ENCODE measurements at places on chromosomes 3 and 15.

DNA sequence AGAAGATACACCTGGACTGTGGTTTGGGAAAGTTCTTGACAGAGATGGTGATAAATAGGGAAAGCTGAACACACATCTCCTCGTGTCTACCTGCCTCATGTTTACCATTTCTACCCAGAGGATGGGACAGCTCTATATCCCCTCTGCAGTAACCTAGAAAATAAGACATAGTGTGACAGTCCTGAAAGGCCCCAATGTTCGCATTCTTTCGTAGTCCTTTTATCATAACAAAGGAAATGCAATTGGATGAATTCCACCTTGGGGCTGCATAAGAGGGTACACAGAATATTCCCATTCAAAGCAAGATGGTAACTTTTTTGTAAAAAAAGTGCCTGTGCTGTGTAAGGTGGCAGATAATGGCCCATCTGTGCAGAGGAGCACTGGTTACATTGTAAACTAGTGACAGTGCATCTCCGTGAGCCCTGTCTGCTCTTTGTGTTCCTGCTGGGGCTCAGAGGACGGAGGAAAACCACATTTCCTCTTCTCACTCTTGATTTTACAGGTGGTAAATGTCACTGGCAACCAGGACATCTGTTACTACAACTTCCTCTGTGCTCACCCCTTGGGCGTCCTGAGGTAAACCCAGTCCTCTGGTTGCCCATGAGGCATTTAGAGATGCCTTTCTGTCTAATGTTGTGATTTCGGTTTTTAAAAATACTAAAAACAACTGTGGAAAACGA is 74.3 kb downstream of the SIDT1 start:
- no peak for DNase-seq

DNA sequence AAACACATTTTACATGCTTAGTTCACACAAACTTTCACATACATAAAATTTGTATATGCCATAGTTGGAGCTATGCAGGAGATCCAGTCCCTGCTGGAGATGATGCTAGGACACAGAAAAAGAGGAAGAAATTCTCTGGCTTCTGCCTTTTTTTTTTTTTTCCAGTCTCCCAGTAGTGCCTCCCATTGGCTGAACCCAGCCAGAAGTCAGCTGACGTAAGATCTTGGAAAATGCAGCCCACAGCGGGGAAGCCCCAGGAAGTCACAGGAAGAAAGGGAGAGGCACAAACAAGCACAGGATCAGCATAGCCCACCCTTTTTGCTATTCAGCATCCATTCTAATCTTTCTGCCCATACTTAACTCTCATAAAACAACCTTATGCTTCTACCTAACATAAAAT is 38.5 kb downstream of the SCN11A start:
- DNase-seq: no peak

DNA sequence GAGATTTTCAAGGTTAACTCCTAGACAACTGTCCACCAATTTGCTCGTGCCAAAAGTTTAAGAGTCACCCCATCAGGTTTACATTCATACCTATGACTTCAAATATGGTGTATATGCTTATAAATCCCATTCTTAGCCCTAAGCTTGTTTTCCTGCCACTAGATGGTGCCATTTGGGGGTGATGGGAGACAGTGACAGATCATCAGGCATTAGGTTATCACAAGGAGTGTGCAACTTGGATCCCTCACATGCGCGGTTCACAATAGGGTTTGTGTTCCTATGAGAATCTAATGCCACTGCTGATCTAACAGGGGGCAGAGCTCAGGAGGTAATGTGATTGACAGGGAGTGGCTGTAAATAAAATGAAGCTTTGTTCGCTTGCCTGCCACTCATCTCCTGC is 182.7 kb downstream of the CNTN6 start:
- no peak for DNase-seq

DNA sequence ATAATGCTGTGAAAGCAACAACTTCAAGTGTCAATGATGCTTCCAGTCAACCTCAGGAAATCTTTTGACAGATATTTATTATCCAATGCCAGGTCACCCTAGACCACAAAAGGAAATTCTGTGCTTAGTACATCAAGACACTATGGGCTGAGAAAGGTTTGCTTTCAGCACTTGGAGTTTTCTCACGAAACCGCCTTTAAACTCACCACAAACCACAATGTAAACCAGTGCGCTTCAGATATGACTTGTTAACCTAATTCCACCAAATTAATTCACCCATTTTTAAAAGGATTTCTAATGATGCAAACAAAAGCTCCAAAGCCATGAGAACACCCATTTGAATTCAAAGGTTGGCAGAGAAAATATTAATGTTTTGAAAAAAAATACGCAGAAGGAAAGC is 292.9 kb upstream of the NR2F2 start:
- no peak for DNase-seq

- DNase-seq: no peak
Observed at GRCh38 chr3:11477407-11477911, 166.3 kb downstream of the VGLL4 start.

GRCh38 chr15:73932381-73933191 is 6.3 kb downstream of the LOXL1 start:
- DNase-seq: no peak

GRCh38 chr3:132443421-132443820 is 26.1 kb downstream of the DNAJC13 start:
- no peak for DNase-seq

GRCh38 chr15:78073046-78073787 is 4.3 kb downstream of the TBC1D2B start:
- no peak for DNase-seq

DNA sequence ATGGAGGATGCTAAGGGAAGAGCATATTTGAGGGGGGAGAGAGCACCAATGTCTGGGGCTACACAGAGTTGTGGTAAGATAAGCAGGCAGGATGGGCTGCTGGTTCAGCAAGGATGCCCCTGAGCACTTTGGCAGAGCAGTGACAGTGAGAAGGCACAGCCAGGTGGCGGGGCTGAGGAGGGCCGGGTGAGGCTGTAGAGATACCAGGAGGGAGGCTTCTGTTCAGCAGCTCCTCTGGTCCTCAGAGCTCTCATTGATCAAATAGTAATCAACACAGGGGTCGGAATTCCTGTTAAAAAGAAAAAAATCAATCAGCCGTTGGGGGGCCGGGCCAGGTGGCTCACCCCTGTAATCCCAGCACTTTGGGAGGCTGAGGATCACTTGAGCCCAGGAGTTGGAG is 11.5 kb upstream of the XIRP1 start:
- DNase-seq: no peak

DNA sequence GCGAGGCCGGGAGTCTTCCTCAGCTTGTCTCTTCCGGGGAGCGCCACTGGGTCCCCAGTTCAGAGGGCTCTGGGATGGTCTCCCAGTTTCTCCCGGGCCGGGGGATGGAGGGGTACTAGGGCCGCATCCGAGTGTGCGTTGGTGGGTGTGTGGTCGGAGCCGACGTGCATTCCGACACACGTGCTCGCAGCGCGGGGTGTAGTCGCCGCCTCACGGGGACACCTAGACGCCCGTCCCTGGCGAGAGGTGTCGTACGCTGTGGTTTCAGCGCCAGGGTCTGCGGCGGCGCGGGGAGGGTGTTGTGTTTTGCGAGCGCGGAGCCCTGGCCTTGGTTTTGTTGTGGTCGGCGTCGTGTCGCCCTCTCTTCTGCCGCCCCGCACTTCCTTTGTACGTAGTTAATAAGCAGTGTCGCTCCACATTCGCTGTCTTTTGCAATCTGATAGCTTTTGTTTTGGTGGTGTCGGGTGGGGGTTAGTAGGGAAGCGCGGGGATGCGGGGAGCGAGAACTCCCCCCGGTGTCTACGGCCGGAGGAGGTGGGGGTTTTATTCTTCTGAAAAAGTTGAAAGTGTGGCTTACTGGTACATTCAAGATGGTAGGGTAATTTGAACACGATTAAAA is 2.2 kb downstream of the IGF1R start:
- DNase-seq: peak; percentile 88

DNA sequence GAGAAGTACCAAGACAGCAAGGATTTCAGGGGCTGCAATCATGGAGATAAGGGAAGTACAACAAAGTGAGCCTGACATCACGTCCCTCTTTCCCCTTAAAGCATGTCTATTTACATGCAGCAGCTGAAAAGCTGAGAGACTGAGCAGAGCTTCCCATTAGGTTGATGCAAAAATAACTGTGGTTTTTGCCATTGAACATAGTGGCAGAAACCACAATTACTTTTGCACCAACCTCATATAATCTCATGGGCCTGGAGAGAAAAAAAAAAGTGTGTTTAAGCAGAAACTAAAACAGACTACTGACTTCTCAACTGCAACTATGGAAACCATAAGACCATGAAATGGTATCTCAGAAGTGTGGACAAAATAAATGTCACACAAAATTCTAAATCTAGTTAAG is 48.3 kb downstream of the CCDC12 start:
- DNase-seq: no peak

DNA sequence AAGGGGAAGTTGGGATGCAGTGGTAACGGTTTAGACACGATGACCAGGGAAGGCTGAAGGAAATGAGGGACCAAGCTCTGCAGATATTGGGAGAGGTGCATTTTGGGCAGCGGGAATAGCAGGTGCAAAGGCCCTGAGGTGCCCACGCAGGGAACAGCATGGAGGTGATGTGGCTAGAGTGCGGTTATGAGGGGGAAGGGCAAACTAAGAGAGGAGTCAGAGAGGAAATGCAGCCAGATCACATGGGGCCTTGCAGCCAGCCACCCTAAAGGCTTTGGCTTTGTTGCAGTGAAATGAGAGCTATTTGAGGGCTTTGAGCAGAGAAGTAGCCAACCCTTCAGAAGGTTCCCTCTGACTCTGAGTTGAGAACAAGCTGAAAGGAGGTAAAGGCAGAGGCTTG is 2.6 kb downstream of the SPATA12 start:
- DNase-seq: no peak

GRCh38 chr15:100285641-100286295 is 56.0 kb downstream of the ADAMTS17 start:
- no peak for DNase-seq

- no peak for DNase-seq
Observed at GRCh38 chr3:64456674-64457073, 231.1 kb downstream of the ADAMTS9 start.

DNA sequence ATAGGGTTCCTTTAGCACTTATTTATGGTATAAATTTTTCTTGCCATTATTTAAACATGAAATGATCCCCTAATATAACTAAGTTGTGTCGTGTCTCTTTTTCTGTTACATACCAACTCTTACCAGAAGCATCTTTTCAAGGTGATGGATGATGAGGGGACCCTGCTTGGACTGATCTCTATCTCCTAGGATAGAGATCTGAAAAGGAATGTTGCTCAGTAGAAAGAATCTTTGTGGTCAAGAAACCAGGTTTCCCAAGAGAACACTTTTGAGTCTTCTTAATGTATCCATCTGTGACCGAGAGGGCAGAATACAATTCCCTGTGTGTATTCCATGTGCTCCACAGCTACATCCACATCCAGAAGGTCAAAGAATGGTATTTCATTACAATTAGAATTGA is 409.7 kb downstream of the MAGI1 start:
- no peak for DNase-seq

GRCh38 chr3:64131725-64132469 is 93.4 kb downstream of the PRICKLE2 start:
- DNase-seq: no peak

GRCh38 chr3:168616915-168617314 is 521.2 kb upstream of the GOLIM4 start:
- DNase-seq: no peak

GRCh38 chr3:126351771-126352475 is 5.3 kb downstream of the KLF15 start:
- peak; percentile 58 for DNase-seq

- DNase-seq: no peak
Observed at GRCh38 chr3:178067721-178068120, 468.5 kb upstream of the KCNMB2 start.

GRCh38 chr3:11093823-11094340 is 60.4 kb upstream of the HRH1 start:
- DNase-seq: peak; percentile 79

DNA sequence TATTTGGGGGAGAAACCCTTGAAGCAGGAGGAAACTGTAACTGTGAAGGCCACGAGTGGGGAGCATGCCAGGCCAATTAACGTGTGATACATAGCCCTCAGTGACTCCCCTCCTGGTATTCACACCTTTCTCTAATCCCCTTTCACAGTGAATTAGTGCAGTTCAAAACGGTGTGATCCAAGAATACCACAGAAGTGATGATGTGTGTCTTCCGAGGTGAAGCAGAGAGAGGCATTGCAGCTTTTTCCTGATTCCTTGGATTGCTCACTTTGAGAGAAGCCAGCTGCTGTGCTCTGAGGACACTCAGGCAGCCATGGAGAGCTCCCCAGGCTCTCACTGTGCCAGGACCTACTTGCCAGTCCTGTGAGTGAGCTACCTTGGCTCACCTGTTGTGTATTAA is 17.3 kb downstream of the NIPA2 start:
- DNase-seq: no peak

DNA sequence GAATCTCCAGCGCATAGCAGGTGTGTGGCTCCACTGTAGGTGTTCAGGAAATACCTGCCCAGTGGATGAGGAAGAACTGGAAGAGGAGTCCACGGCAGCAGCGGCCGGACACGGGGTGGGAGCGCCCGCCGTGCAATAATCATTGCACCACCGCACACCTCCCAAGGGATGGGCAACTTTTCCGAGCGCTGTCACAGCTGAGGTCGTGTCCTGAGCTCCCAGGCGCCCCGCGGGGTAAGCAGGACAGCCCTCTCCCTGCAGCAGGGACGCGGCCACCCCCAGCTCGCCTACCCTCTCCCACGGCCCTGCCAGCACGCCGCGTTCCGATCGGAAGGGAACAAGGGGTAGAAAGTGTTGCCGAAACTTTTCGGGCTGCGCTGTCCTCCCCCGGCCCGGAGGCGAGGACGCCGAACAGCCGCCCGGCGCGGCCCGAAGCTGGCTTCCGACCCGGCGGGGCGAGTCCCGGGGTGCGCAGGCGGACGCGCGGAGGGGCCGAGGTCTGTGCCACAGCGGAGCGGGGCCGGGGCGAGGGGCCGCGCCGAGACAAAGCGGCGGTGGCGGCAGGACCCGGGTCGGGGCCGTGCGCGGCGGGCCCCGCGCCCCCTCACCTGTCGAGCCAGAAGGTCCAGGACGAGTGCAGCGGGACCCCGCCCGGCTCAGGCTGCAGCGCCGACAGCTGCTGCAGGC is 475 bp downstream of the EIF4E3 start:
- DNase-seq: peak; percentile 51

DNA sequence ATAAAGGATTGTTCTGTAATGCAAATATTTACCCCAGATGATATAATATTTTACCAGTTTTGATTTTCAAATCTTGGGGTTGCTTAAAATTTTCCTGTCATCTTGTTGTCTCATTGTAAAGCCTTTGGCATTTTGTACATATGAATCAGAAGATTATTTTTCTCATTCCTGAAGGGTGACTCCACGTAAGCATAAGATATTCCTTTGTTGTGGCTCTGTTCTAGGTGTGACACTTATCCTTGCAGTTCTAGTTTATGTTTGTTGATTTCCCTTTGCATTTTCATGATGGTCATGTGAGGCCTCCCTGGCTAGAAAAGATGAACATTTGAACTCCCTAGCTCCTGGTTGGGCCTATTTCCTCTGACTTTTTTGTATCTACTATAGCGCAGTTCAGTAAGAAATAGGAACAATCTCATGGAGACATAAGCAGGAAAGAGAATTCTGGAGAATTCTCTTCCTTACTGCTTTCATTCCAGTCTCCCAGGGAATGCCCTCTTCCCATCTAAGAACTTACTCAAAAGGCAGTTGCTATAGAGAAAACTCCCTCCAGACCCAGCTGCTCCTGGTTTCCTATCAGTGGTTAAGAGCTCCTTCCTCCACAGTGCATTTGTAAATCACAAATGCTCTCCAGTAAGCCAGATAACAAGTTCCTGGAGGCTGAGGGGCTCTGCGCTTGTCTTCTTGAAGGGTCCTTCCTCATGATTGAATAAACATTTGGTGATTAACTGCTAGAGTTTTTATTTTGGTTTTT is 124.7 kb downstream of the WNT5A start:
- no peak for DNase-seq

- no peak for DNase-seq
Observed at GRCh38 chr3:152209776-152210175, 59.0 kb upstream of the MBNL1 start.

Measured in upper lobe of left lung (tissue), 6 donors.